Psoas muscle (tissue), 8 donors: ENCODE measurements at places on chromosomes 1 and 21. TPM values are rescaled to one million over a fixed set of nuclear protein-coding genes. Genes with fewer than 3 reads are reported as not detected.

The RPE65 gene
- total RNA-seq = not detected

GRCh38 chr1:92881391-92881790, 49.6 kb downstream of the RPL5 start:
- DNase-seq = no peak

DNA sequence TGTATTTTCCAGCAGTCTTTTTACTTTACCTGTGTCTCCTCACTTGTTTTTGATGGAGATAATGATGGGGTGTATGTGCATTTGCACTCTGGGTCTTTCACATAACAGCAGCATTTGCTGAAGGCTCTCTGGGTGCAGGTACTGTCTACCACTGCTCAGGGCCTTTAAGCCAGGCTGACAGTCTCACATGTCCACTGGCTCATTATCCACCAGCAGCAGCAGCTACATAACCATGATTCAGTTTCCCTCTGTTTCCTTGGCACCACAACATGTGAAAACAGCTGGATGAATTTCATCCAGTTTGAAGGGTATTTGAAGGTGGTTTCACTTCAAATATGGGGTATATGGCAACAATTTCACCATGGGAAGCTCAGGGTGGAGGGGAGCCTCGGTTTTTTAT, 41.2 kb upstream of the ROR1 start:
- DNase-seq = no peak

DNA sequence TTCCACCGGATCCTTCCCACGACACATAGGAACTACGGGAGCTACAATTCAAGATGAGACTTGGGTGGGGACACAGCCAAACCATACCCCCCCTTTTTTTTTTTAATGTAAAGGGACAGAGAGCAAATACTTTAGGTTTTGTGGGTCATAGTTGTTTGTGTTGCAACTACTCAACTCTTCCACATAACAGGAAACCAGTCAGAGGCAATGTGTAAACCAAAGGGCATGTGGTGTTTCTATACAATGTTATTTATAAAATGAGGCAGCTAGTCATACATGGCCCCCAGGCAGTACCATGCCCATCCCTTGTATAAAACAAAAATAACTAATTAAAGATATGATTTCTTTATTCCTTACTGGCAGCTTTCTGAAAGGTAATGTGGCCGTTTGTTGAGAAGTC, 845.4 kb upstream of the ADAMTS5 start:
- no peak for DNase-seq

The KIAA1614 gene
- 1.1 TPM for total RNA-seq

- DNase-seq = no peak
Measured at GRCh38 chr1:59692591-59692990, 122.2 kb upstream of the HOOK1 start.

The DMBX1 gene
- not detected for total RNA-seq

- no peak for DNase-seq
Measured at GRCh38 chr1:204274446-204274845, 60.7 kb upstream of the GOLT1A start.

The PCAT6 gene
- 0.60 TPM for total RNA-seq
